ENCODE measurements at places on chromosomes 4 and X.

- DNase-seq: no peak
These were observed 97.5 kb upstream of the CXXC4 start for GRCh38 chr4:104592183-104592582.

GRCh38 chr4:99179626-99180025 lies 35.5 kb upstream of the ADH4 start:
- DNase-seq: no peak

- no peak for DNase-seq
These were observed 63.2 kb upstream of the FAM47B start for GRCh38 chrX:34879346-34879745.

DNA sequence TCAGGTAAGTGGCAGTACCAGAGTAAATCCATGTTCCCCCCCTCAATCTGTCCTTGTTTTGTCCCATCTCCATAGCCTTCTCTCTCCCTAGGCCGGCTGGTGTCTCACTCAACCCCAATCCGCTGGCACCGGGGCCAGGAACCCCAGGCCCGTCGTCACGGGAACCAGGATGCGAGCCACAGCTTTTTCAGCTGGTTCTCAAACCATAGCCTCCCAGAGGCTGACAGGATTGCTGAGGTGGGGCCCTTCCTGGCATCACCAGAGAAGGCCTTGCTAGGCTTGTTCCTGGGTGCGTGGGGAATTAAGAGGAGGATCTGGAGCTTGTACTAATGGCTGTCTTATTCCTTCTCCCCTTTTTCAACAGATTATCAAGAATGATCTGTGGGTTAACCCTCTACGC lies 2.7 kb downstream of the TSPYL2 start:
- no peak for DNase-seq

DNA sequence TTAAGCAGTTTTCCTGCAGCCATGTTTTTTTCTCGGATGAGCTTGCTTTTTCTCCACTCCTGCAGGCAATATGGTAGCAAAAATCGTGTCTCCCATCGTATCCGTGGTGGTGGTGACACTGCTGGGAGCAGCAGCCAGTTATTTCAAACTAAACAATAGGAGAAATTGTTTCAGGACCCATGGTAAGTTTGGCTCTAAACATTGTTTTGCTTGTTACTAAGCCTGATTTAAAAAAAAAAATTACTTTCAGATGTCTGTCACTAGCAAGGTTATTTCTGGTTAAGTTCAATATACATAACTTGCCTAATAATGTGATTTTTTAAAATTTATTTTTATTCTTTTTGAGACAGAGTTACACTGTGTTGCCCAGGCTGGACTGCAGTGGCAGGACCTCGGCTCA lies 17.5 kb upstream of the GYG2 start:
- DNase-seq: no peak

DNA sequence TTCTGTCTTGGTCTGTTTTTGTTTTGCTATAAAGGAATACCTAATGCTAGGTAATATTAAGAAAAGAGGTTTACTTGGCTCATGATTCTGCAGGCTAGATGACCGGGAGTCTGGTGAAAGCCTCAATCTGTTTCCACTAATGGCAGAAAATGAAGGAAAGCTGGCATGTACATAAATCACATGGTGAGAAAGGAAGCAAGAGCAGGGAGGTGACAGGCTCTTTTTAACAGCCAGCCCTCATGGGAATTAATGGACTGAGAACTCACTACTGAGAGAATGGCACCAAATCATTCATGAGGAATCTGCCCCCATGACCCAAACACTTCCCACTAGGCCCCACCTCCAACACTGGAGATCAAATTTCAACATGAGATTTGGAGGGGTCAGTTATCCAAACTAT lies 27.6 kb downstream of the SATL1 start:
- no peak for DNase-seq
